ENCODE measurements at places on chromosomes 1 and 21. TPM values are rescaled to one million over a fixed set of nuclear protein-coding genes. Genes with fewer than 3 reads are reported as not detected.

The FMO4 gene
- 0.75 TPM for total RNA-seq

The POU3F1 gene
- total RNA-seq = not detected

The CRP gene
- not detected for total RNA-seq

The NUDT4B gene
- 2.4 TPM for total RNA-seq

The MYCL gene
- total RNA-seq = 0.62 TPM
